Esophagus squamous epithelium (tissue), 5 donors: ENCODE measurements at places on chromosomes 1 and 21.

DNA sequence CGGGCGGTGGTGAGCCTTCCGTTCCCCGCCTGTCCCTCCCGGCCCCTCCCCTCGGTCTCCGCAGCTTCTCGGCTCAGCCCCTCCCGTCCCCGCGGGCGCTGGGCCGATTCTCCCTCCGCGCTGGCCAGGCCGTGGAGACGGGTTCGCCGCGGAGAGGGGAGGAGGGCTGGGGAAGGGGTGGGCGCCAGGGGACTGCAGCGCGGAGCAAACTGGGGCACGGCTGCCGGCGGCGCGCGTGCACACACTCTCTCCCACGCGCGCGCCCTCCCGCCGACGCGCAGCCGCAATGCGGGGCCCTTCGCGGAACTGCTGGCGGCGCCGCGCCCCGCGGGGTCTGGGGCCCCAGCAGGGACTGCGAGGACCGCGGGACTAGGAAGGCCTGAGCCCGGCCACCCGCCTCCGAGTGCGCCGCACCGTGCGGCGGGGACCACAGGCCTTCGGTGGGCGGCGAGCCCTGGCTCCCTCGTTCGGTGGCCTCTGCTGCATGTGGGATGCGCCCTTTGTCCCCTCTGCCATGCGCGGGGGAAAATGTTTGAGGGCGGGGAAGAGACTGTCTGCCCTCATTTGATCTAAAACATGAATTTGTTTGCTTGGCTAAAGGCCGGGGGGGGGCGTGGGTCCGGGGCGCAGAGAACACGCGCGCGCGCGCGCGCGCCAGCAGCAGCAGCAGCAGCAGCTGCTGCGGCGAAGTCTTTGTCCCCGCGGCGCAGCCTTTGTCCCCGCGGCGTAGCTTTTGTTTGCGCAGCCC lies 90.7 kb upstream of the VAMP3 start:
- DNase-seq, result no peak

- DNase-seq, result no peak
Measured at GRCh38 chr21:29248124-29248523, 50.6 kb upstream of the BACH1 start.

GRCh38 chr1:32470991-32471694 lies 6.3 kb downstream of the ZBTB8B start:
- no peak for DNase-seq

DNA sequence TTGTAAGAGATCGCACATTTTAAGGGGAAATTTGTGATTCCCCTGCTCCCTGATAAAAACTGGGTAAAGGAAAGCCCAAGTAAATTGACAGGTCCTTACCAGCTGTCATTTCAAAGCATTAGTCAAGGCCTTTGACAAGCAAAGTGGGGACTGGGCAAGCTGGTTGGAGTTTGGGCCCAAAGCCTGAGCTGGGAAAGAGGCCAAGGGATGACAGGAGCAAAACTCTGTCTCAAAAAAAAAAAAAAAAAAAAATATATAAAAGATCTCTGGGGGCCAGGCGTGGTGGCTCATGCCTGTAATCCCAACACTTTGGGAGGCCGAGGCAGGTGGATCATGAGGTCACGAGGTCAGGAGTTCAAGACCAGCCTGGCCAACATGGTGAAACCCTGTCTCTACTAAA lies 36.9 kb downstream of the SLC2A1 start:
- no peak for DNase-seq

DNA sequence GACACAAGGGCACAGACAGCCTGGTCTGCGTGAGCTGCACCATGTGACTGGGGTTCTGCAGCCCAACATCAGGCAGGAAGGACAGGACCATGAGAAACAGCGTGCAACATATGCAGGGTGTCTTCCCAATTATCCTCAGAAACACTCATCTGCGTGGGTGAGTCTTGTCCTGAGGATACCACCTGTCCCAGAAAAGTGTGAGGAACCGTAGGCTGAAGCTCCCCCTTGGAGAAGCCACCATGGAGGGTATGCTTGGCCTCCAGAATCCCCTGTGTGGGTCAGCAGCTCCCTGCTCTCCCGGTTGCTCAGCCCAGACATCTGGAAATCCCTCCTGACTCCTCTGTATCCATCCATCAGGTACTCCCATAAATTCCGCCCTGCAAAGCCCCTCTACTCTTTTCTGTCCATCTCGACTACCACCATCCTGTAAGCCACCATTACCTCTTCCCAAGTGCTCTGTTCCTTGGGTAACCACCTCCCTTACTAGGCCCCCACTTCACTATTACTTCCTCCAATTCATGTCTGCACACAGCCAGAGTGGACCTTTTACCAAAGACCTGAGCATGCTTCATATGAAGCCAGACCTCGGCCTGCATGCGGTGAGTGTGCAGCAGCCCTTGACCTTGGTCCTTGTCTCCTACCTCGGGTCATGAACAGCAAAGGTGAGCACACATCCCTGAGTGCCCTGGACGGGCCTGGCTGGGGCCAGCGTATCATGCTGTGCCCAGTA lies 33.0 kb downstream of the ETS2 start:
- no peak for DNase-seq

DNA sequence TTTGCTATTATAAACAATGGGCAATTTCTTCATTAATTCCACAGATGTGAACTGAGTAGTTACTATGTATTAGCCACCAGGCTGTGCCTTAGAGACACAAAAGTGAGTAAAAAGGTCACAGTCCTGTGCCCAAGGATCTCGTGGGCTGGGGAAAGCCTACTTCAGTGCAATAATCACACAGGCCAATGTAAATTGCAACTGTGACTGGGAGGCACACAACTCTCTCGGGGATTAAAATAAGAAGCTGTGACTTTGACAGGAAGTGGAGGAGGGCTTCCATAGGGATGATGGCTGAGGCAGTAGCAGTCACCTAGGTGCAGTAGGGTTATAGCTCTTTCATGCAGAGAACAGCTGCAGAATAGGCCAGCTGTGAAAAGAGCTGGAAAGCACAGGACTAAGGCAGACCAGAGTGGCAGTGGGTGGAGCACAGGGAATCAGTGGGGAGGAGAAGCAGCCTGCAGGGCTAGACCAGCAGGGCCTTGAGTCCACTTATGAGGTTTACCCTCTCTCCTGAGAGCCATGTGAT lies 121.9 kb downstream of the MAB21L3 start:
- no peak for DNase-seq

DNA sequence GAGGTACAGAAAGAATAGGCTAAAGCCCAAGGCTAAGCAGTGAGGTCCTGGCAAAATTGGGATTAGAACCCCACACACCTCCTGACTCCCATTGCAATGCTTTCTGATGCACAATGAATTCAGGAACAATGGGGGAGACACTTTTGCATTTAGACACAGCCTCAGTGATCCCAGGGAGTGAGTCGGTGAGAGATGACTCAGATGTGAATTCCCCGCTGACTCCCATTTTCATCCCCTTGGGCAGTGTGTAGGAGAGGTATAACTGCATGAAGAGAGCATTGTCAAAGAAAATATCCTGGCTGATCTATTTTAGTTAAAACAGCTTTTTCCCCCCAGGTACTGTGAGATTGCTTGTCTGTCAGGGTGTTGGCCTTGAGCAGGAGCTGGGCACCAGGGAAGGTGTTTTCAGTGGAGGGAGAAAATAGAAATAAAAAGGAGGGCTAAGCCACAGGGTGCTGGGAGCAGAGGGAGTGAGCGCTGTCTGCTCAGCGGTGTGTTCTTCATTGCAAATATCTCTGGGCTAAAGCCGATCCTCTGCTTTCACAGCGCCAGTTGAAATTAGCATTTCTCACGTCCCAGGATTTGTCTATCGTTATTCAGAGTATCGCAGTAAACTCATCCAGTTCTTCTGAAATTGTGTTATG lies 247.7 kb upstream of the PTBP2 start:
- DNase-seq, result no peak

GRCh38 chr1:19462781-19463503 lies 22.4 kb downstream of the CAPZB start:
- DNase-seq, result no peak

- no peak for DNase-seq
Measured at GRCh38 chr1:191963286-191963685, 195.0 kb upstream of the RGS18 start.

DNA sequence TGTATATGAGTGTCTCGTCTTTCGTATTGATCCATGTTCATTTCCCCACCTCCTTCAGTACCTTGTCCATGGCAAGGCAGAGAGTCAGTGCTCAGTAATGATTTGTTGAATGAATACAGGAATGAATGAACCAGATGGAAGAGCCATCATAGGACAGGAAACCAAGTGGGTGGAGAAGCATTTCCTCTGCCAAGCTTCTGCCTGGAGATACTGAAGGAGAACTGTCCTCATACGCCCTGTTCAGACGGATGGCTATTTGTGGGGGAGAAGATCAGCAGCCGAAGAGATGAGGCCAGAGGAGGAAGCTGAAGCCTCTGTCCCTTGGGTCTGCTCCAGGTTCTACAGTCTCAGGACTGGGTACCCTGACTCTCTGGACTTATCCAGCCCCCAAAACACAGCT lies 5.8 kb downstream of the FAM43B start:
- DNase-seq, result no peak

- no peak for DNase-seq
Measured at GRCh38 chr1:237705462-237705861, 185.3 kb downstream of the ZP4 start.

DNA sequence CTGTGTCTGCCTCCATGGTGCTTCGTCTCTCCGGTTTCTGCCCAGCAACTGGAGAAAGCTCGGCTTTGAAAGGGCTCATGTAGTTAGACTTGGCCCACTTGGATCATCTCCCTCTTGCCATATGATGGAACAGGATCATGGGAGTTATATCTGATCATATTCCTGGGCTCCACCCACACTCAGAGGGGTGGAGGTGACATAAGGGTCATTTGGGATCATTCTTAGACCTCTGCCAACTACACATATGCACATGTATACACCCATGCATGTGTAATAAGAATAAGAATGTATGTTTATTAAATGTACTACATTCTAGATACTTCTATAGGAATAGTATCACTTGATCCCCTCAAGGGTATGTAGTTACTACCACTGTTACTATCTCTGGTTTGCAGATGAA lies 74.1 kb upstream of the WNT4 start:
- no peak for DNase-seq

DNA sequence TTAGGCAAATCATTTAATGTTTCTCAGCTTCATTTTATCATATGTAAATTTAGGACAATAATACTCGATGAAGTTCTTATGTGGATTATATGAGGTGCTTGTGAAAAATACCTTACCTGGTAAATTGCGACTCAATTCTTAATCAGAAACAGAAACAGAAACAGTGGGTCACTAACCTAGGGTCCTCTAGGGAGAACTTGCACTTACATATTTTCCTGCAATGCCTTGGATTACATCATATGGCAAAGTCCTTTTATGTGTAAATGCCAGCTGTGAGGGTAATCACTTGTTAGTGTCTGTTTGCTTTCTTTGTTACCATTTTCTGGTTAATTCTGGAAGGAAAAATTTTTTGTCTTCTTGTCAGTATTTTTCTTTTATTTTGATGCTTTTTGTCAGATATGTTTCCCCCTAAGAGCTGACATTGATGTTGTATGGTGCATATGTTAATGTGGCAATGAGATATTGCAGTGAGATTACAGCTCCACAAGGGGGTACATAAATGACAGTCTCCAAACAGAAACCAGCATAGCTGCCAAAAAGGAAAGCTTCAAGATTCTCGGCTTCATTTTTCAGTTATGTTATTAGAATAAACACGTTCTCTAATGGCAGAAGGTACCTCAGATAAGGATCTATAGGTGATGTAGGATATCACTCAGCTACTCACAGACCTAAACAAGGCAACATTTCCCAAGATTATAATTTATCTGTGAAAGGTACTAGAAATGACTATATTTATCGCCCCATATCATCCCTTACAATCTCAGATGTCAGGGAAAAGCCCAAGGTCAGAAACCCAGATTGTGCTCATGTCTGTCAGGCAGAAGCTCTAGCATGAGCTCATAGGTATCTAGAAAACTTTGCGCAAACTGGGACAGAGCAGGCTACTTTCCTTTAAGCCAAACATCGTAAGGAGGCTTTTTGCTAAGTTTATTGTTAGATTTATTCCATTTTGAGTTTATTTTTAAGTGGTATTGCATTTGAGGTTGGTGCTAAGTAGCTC lies 119.9 kb downstream of the FASLG start:
- no peak for DNase-seq

DNA sequence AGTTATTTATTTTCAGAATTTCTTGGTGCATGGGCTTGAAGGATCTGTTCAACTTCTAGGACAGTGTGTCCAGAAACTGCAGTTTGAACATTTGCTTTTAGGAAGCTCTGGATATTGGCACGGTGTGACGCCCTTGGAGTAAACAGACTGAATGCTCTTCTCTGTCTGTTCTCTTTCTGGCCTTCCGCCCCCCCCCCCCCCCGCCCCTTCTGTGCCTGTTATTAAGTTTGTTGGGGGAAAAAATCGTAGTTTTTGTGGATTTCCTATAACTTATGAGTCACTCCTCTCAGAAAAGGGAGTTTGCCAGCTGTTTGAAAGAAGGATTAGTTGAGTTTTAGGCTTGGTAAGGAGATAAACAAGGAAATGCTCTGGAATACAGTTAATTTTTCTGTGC lies 1.2 kb downstream of the KCTD3 start:
- no peak for DNase-seq

GRCh38 chr1:201885531-201886075 lies 3.1 kb upstream of the SHISA4 start:
- no peak for DNase-seq

- no peak for DNase-seq
Measured at GRCh38 chr1:111347026-111347425, 56.4 kb downstream of the CHIA start.

DNA sequence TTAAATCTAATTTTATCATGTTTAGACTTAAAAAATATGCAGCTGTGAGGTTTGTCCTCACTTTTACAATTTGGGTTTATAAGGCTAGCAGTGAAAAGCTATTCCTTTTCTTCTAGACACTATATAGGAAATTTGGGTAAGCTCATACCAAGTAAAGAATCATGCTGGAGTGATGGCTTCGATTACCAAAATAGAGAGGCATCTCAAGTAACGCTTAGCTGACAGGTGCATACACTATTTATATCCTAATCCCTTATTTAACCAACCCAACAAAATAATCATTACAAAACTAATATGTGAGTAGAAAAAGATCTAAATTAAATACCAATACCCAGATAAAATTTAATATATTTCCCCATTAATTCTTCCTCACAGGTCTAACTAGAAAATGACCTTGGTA lies 193.2 kb downstream of the LHX8 start:
- no peak for DNase-seq

DNA sequence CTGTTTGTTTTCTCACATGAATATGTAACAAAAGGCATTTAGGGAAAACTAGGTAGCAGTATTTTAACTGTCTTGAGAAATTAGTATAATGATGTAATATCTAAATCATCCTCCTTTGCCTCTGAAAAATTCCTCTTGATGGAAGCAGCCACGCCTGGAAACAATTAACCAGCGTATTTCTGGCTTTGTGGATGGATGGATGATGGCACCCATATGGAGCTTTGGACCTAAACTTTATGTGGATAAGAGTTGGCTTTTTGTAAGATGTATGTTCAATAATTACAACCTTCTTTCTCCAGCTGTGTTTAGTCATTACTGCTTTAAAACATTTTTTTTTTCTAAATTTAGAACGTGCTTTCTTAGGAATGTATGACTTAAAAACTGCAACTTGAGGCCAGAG lies 12.7 kb downstream of the CDCA8 start:
- DNase-seq, result no peak

DNA sequence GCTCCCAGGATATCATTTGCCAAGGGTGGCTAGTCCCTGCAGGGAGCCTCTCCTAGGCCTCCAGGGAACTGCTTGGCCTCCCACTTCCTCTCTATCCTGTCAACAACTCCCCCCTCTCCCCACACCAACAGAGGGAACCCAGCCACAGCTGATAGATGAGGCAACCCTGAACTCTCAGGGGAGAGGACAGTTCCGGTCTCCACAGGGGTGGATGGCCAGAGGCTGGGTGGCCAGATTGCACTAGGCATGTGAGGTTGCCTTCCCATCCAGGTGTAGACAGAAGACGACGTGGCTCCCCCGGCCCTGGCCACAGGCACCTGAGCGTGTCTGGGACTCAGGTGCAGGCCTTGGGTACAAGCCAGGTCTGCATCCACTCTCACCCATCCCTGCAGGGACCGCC lies 53.3 kb downstream of the TOR1AIP2 start:
- DNase-seq, result no peak
